ENCODE measurements at places on chromosomes 12 and 14.

DNA sequence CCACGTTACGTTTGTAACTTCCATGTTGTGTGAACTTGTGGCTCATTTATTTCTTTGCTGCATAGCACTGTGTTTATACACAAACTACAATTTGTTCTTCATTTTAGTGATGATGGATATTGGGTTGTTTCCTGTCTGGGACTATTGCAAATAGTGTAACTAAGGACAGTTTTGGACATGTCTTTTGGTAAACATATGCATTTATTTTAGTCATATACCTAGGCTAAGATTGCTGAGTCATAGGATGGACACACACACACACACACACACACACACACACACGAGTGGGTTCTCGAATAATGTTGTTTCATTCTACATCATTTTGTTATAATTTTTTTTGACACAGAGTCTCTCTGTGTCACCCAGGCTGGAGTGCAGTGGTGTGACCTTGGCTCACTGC lies 123.5 kb upstream of the CAND1 start:
- DNase-seq = no peak

DNA sequence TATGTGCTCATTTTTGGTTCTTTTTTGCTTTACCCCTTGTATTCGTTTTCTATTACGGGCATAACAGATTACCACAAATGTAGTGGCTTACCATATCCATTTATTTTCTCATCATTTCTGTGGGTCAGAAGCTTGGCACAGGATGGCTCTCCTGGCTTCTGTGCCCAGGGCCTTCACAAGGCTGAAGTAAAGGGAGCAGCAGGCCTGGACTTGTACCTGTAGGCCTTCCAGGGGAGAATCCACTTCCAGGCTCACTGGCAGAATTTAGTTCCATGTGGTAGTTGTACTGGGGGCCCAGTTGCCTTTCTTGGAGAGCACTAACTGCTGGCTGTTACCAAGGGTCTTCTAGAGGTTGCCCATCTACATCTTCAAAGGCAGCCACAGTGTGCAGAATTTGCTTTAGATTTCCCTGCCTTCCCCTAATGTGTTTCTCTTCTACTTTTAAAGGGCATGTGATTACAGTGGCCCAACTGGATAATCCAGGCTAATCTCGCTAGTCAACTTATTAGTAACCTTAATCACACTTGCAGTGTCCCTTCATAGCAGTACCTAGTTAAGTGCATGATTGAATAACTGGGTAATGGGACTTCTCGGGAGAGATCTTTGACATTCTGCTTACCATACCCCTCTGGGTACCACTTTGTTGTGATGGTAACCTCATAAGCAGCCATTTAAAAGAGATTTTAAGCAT lies 67.0 kb downstream of the CRADD start:
- DNase-seq = no peak

- no peak for DNase-seq
Measured at GRCh38 chr14:91392623-91393303, 24.9 kb downstream of the CCDC88C start.

- no peak for DNase-seq
Measured at GRCh38 chr12:47377414-47378221, 297.9 kb upstream of the AMIGO2 start.

GRCh38 chr12:79414252-79414651 lies 276.5 kb downstream of the PAWR start:
- DNase-seq = no peak

DNA sequence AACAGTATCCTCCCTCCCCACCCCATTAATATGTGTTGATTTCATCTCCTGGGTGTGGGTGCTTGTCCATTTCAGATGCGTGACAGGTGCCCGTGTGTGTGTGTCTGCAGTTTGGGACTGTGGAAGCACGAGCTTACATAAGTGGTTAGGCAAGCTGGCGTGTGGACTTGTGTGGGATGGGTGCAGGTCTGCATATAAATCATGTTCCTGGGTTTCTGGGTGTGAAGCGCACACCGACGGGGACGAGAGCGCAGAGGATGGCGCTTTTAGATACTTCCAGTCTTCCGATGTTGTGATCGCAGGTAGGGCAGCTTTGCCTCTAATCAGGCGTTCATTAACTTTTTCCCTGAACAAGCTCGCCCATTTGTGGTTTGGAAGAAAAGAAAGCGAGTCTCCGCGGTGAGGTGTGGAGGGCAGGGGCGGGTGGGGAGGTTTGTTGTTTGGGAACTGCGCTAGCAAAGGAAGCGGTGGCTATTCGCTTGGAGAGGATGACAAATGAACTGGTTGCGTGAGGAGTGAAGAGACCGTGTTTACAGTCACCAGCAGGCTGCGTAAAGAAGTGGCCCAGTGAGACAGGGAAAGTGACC lies 865 bp downstream of the RGS6 start:
- no peak for DNase-seq

- no peak for DNase-seq
Measured at GRCh38 chr12:108915632-108916133, 35.8 kb downstream of the DAO start.

- no peak for DNase-seq
Measured at GRCh38 chr12:79973801-79974200, 38.9 kb upstream of the PPP1R12A start.

GRCh38 chr12:11967376-11968047 lies 103.2 kb upstream of the BCL2L14 start:
- no peak for DNase-seq

DNA sequence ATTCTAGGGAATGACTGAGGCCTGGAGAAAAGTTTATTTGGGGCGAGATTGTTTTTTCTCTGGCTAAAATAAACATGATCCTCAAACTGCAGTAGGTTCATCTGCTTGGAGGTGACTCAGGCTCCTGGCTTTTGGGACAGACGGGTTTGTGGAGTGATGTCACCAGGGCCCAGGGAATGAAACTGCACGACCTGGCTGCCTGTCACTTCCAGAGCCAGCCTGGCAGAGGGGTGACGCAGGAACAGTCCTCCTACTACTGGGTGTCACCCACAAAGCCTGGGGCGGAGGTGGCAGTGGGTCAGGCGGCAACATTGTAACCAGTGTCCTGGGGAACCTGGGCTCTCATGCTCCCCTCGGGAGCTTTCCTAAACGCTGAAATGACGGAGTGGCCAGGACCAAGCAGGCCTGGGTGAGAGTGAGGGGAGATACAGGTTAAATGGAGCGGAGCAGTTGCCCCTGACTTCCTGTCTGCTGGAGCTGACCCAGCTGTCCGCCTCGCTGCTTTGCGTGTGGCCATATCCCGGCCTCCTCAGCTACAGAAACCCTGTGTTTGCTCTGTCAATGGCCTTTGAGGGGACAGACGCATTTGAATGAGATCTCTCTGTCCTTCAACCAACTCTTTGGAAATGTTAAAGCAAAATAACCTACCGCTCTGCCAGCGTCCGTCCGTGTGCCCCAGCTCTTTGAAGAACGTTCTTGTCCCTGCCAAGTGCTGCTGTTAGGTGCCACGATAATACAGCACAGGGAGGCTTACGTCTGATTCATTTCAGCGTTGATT lies 6.5 kb downstream of the HIP1R start:
- no peak for DNase-seq

- DNase-seq = no peak
Measured at GRCh38 chr12:11676052-11676451, 26.6 kb downstream of the ETV6 start.

DNA sequence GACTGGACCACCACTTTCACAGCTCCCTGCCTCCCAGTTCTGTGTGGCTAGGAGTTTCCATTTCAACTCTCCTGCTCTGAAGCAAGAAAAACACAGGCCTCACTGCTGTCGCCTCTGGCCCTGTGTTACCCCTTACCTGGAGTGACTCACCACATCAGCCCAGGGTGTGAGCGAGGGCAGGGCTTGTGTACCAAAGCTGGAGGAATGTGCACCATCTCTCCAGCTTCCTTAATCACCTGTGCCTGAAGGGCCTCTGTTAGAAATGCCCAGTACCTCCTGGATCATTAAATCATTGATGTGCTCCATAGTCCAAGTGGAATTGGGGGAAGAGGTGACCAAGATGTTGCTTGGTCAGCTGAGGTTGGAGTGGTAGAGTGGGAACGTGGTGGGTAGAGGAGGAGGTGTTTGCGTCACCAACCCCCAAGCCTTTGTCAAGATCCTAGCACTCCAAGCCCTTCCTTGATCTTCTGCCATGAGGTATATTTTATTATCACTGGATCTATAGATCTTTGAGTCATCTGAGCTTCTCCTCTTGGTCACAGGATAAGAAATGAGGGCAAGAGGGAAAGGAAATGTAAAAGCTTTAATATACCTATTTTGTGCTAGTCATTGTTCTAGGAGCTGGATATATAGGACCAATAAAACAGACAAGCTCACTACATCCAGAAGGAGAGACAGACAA lies 51.3 kb downstream of the SSPN start:
- no peak for DNase-seq

DNA sequence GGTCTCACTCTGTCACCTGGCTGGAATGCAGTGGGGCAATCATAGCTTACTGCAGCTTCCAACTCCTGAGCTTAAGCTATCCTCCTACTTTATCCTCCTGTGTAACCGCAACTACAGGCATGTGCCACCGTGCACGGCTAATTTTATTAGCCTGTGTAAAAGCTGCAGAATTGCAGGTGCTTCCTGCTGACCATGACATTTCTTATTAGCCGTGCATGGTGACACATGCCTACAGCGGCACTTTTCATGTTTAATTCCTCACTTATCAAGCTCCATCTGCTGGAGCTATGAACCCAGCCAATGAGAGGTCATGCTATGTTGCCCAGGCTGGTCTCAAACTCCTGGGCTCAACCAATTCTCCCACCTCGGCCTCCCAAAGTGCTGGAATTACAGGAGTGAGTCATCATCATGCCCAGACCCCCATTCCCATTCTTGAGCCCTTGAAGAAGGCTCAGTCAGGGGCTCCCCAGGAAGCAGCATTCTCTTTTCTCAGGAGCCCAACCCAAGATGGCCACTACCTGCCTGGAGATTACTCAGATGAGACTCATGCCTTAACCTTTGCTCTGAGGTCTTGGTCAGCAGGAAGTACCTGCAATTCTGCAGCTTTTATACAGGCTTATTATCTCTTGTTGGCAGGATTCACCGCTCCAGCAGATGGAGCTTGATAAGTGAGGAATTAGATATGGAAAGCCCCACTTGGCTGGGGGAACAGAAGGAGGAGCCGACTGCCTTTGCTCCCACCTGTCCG lies 503.2 kb downstream of the MED13L start:
- no peak for DNase-seq

- no peak for DNase-seq
Measured at GRCh38 chr12:60494244-60494643, 898.4 kb downstream of the SLC16A7 start.

- DNase-seq = no peak
Measured at GRCh38 chr14:74591899-74592298, 20.1 kb downstream of the LTBP2 start.

- no peak for DNase-seq
Measured at GRCh38 chr12:114952573-114953271, 268.7 kb upstream of the TBX3 start.

DNA sequence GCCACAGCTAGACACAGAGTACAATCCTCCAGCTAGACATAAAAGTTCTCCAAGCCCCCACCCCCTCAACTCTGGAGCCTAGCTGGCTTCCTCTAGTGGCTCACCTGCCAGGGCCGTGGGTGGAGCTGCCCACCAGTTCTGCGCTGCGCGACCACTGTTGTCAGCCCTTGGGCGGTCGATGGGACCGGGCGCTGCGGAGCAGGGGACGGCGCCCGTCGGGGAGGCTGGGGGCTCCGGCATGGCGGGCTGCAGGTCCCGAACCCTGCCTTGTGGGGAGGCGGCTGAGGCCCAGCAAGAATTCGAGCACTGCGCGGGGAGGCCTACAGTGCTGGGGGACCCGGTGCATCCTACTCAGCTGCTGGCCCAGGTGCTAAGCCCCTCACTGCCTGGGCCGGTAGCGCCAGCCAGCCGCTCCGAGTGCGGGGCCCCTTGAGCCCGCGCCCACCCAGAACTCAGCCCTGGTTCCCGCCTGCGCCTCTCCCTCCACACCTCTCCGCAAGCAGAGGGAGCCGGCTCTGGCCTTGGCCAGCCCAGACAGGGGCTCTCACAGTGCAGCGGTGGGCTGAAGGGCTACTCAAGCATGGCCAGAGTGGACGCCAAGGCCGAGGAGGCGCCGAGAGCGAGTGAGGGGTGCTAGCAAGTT lies 51.0 kb downstream of the RTN1 start:
- DNase-seq = no peak

DNA sequence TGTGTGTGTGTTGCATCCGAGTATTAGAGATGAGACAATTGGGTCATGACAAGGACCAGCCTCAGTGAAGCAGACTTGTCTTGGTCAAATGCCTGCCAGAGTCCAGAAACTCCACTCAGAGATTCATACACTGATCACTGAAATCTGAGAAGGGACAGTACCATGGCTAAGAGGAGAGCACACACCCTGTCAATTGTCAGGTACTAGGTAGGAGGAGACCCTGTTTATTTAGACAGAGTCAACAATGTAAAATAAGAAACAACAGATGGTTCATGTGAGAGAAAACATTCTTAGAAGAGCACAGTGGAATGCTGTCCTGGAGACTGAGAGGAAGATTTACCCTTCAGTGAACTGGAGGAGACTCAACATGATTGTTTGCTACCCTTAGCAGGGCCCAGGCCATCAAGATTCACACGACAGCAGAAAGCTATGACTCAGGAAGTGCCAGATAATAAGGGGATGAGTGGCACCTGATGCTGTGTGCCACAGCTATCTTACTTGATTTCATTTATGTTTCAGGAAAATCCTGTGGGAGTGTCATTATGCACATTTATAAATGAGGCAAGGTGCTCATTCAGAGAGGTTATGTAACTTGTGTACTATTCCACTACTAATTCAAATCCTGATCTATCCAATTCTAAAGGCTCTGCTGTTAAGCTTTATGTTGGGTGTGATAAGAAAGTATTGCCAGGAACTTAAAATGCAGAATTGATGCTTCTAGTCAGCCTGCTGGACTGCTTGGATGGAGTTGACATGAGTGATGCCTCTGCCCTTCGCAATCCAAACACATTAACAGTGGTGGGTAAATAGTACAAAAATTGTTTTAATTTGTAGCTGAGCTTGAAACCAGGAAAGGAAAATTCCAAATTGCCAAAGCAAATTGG lies 136.6 kb upstream of the NEDD1 start:
- DNase-seq = no peak

GRCh38 chr14:39755269-39755878 lies 323.1 kb upstream of the FBXO33 start:
- DNase-seq = no peak

GRCh38 chr14:102028733-102029132 lies 58.1 kb downstream of the HSP90AA1 start:
- no peak for DNase-seq

GRCh38 chr12:111099186-111099585 lies 178.8 kb upstream of the MYL2 start:
- no peak for DNase-seq

DNA sequence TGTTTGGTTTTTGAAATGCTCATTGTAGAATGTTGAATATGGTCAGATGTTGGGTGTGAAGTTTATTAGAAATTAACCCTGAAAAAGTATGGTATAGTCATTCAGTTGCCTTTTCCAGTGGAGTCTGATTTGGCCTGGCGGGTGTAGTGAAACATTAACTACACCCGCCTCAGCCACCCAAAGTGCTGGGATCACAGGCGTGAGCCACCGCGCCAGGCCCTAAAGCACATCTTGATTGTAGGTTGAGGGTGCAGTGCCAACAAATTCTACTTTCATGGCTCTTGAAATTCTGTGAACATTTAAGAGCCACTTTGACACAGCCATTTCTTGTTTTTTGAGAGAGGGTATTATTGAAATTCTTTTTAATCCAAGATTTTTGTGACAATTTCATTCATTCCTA lies 624.9 kb downstream of the DIO2 start:
- no peak for DNase-seq

GRCh38 chr14:42736408-42736807 lies 1129.7 kb downstream of the LRFN5 start:
- no peak for DNase-seq
